ENCODE measurements at places on chromosomes 2 and 18.

- DNase-seq, result no peak
Observed at GRCh38 chr18:60413944-60414547, 41.5 kb upstream of the MC4R start.

GRCh38 chr18:77935342-77935741 is 685.7 kb downstream of the GALR1 start:
- DNase-seq, result no peak

DNA sequence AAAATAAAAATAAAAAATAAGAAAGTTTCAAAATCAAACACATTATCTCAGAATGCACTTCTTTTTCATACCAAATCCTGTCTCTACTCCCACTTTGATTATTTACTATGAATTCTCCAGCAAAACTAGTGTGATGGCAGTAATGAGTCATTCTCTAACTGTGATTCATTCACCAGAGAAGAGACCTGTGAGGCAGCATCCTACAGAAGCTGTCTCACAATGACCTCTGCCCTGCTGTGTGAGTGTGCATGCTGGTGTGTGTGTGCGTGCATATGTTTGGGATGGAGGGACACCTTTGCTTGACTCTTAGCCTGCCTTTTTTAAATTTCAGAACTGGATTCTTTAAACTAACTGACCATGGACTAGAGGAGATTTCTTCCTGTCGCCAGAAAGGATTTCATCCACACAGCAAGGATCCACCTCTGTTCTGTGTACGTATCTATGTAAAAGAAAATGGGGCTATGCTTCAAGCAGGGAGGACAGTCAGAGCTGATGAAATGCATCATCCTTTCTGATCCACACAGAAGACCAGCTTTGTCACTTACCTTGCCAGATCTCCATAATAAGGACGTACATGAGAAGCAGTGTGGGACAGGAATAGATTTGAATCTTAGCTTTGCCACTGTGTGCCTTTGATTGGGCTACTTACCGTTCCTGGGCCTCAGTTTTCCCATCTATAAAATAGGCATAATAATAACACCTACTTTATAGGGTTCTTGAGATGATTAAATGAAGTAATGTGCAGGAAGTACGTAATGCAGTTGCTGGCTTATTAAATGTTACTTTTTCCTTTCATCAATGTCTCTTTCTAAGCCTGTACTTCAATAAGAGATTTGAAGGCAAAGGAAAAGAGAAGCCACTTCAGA is 31.2 kb downstream of the STAMBP start:
- DNase-seq, result no peak

DNA sequence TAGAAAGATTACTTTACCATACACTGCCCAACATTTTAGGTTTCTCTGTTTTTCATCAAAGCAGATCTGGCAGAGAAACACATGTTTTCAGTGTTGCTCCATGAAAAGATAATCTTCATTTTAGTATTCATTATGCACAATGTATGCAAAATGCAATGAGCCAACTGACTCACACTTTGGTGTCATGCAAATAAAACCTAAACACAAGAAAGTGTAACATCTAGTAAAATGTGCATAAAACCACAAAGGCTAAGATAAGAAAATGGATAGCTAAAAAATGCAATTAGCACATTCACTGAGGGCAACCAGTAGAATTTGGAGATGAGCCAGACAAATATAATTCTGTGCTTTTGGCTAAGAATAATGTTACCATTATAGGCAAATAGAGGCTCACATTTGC is 203.5 kb upstream of the UBE2E3 start:
- no peak for DNase-seq

DNA sequence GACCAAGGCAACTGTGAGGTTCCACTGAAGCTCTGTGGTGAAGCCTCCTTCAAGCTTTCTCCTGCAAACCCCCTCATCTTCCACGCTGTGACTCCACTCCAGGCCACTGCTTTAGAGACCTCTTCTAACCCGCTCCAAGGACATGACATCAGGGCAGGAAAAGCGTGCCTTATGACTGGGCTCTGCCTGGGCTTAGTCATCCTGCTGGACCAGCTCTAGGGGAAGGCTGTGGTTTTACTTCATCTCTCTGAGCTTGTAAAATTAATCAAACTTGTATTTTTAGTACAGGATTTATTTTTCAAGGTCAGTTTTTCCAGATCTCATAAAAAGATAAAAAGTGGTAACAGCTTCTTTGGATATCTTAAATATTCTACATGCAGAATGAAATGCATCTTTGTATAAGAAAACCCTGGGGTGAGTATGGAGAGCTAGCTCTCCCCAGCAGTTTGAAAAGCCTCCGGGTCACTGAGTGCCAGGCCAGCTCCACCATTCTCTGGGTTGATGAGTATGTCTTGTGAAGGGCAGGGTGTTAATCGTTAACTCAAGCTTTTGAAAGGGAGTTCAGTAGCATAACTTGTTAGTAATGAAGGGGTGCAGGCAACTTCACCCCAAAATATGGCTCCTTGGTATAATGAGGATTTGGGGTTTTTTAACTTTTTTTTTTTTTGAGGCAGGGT is 33.1 kb upstream of the YPEL5 start:
- no peak for DNase-seq

GRCh38 chr2:238238766-238239542 is 884 bp downstream of the HES6 start:
- peak; percentile 64 for DNase-seq

DNA sequence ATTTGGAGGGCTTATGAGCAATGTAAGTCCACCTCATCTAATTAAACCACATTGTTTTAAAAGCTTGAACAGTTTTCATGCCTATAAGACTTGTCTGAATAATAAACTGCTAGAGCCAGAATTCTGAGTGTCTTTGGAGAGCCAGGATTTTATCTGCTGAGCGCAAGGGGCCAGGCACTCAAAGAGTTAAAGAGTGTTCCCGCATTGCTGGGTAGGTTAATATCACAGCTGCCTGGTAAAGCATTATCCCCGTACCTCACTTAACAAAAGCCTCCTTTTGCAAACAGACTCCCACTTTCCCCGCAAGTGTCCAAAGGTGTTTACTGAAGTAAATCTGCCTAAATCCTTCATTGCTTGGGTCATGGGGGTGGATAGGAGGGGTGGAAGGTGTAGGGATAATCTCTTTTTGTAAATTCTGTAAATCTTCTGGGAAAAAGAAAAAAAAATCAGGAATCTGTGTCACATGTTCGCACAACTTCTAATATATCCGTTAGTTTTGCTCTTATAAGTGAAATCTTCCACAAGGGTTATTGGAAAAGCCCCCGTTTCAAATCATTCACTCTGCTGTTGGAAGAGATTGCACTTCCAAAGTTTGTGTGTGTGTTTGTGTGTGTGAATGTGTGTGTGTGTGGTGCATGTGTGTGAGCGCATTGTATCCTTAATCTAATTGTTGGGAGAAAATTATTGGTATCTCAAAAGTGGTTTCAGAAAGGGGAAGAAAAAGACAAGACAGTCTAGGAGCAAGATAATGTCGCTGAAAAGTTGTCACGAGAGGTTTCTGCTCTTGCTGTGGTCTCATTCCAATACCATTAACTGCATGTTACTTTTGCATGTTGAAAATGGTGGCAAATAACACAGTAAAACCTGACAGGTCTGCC is 10.7 kb downstream of the ZEB2 start:
- peak; percentile 28 for DNase-seq
